ENCODE measurements at places on chromosomes 3 and 15.

GRCh38 chr3:52820736-52821135 lies 9.7 kb downstream of the ITIH4 start:
- DNase-seq: no peak

DNA sequence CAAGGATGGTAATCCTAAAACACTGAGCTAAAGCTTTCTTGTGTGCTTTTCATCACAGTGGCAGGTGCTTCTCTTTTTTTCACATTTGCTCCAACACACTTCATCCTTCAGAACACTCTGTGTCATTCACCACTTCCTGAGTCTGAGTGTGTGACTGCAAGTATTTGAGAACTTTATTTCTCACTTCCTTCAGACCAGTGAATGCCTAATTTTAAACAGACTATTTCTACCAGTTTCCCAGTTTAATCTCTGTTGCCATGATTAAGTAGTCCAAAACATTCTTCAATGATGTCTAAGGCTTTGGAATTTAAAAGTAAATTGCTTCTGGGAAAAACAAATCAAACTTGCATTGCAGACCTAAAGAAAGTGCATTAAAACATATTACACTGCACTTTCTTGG lies 541.2 kb downstream of the RBMS3 start:
- DNase-seq: no peak

DNA sequence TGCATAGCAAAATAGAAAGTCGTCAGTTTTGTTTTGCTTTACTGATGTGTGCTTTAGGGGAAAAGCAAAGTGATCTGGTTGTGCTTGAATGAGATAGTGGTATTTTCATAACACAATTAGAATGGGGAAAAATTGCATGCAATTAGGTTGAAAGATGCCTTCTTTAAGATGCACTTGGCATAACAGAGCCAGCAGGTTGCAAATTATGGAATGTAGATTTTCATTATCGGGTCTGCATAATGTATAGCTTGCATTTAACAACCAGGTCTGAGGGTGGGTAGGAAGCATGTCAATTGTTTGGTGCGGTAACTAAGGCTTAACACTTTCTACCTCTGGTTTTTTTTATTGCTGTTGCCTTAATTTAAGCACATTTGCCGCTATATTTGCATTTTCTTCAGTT lies 370.7 kb upstream of the MCTP2 start:
- DNase-seq: no peak

- no peak for DNase-seq
Measured at GRCh38 chr3:184155644-184156521, 706 bp downstream of the DVL3 start.

GRCh38 chr3:153385343-153385742 lies 223.3 kb downstream of the RAP2B start:
- no peak for DNase-seq

DNA sequence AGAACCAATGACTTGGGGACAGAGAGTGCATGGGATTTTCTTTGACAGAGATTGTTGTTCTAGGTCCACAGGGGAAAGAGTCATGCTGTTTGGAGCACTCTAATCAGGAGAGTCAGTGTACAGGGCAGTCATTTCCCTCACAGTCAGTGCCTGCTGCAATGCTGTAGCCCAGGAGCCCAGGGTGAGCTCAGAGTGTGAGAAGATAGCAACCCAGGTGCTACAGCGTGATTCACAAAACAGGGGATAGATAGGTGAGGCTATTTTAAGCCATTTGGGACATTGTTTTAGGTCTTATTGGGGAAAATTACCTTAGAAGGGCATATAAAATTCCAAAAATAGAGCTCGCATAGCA lies 37.3 kb downstream of the LNP1 start:
- DNase-seq: no peak

GRCh38 chr15:32643907-32644445 lies 2.5 kb downstream of the SCG5 start:
- no peak for DNase-seq

- DNase-seq: no peak
Measured at GRCh38 chr3:49781415-49782199, 4.7 kb downstream of the IP6K1 start.

DNA sequence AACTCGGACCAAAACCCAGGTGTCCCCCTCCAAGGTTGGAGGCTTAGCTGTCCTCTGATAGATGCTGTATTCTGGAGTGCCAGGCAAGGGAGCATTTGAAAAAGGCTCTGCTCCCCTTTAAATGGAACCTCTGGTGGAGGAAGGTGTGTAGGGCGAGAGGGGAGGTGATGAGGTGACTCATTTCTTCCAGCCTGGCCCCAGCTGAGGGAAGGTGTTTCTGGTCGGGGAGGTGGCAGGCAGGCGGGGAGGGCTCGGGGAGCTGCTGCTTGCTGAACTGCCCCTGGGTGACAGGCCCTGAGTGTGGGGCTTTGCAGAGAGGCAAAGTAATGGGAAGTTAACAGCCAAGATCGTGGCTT lies 18.8 kb downstream of the PSTPIP1 start:
- peak; percentile 80 for DNase-seq

DNA sequence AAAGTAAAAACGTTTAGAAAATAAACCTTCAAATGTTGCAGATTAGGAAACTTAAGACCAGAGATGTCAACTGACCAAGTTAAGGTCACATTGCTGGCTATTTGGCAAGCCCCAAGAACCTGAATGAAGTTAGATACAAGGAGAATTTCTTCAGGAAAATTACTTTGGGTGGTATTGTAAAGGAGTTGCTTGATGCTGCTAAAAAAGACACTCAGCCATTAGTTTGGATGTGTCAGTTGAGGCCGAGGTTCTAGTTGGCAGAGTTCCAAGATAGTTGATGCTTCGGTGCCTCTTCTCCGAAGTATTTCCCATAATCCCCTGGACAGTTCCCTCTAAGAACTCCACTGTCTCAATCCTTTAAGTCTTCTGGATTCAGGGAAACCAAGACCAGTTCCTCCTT lies 24.3 kb downstream of the SIAH2 start:
- no peak for DNase-seq
